ENCODE measurements at places on chromosomes 7 and 10.

GRCh38 chr10:53370347-53370746 lies 597.8 kb upstream of the MBL2 start:
- no peak for DNase-seq

GRCh38 chr10:86553213-86553612 lies 31.6 kb upstream of the WAPL start:
- no peak for DNase-seq

- DNase-seq, result no peak
Measured at GRCh38 chr10:88467835-88468485, 115.2 kb downstream of the RNLS start.

DNA sequence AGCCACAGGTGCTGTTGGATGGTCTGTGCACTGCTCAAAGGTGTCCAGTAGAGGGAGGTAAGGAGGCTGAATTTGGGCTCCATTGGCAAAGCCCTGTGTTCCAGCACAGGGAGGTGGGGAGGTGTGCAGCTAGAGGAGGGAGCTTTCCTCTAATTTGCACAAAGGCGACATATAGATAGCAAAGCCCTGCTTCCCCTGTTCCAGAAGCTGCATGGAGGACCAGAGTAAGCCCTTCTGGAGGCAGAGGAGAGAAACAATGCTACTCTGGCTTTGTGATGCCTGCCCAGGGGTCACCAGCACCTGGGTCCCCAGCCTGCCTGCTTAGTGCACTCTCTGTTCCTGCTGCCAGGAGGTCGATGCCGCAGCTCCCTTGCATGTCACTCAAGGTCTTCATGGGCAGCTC lies 3.4 kb upstream of the ARHGAP22 start:
- peak; percentile 9 for DNase-seq

- DNase-seq, result peak; percentile 65
Measured at GRCh38 chr7:50449881-50450589, at the start of gene FIGNL1. Gene FIGNL1 (minus strand): TSS chr7:50450350. CDS start chr7:50447287, 3,063 bp downstream.

Measured in NCI-H1694 treated with DMSO at 0.1 percent for 48 hours (cell line).